ENCODE measurements at places on chromosomes 16 and 17.

GRCh38 chr16:89613231-89613953, at the start of gene DPEP1:
DPEP1 (plus strand) TSS chr16:89613642; CDS start chr16:89630411, 16,769 bp downstream.
- no peak for DNase-seq

GRCh38 chr17:77957235-77957856, 1.2 kb upstream of the TNRC6C start:
- DNase-seq, result no peak

DNA sequence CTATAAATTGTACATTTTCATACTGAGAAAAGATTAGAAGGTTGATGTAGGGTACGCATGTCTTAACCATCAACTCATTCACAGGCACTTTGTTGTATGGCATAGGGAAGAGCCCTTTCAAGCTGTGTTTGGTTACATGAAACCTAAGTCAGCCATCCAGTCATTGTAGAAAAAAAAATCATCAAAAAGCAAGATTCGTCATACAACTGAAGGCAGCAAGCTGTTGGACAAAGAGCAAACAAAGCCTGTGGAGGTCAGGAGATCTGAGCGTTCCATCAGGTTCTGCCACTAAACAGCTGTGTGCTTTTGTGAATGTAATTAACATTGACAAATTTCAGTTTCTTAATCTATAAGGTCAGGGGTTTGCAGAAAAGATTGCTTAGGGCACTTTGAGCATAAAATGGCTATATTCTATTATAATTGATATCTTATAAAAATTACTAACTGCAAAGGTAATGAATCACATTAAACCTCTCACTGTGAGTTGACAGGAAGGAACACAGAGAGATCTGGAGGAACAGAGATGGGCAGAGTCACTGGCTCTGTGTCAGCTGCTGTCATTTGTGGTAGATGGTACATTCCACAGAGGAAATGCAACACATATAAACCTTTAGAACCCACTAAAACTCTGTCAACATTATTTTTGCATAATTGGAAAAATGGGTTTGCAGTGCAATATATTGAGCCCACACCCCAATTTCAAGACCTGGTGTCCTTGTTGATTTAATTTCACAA, 66.3 kb upstream of the MYOCD start:
- no peak for DNase-seq

DNA sequence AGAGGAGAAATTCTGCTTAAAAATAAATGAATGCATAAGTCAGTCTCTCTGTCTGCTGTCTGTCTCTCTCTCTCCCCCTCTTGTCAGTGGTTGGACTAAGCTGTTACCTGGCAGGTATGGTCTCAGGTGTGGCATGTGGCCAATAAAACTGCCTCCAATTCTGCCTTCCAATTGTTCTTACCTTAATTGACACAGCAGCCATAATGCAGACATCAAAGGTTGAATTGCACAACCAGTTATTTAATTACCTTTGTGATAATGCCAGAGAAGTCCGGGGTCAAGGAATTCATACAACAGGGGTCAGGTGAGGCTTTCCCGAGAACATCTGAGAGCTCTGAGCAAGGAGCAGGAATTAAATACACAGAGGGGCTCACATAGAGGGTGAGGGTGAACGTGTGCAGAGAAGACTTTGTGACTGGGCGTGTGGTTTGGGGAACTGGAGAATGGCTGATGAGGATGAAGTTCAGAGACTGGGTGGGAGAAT, 78.8 kb upstream of the CDYL2 start:
- DNase-seq, result no peak

- no peak for DNase-seq
Measured at GRCh38 chr16:48903039-48903438, 293.1 kb upstream of the N4BP1 start.

GRCh38 chr17:77963441-77963840, 4.9 kb downstream of the TNRC6C start:
- DNase-seq, result peak; percentile 40

GRCh38 chr16:779561-779960, 8.6 kb downstream of the RPUSD1 start:
- DNase-seq, result no peak

- no peak for DNase-seq
Measured at GRCh38 chr16:75025761-75026160, 26.9 kb downstream of the ZNRF1 start.

- DNase-seq, result no peak
Measured at GRCh38 chr17:70492368-70492767, 323.0 kb downstream of the KCNJ2 start.

DNA sequence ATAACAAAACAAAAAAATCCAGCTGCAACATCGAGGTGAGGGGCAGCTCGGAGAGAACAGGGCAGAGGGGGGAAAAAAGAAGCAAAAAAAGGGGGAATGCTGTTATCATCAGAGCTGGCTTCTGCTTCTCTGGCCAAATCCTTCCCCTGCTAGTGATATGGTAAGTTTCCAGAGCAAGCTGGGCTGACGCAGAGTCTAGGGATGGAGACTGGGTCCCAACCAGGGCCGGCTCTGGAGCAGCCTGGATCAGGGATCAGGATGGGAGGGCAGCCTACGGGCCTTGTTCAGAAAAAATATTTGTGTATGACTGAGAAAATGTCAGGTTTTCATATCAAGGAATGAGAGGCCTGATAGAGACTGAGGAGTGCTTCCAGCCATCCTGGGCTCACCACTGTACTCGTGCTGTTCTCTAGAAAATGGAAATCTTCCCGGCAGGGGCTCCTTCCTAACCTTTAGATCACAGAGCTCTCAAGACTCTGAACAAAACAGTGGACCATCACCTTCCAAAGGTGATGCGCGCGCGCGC, 726 bp upstream of the C1QTNF1 start:
- no peak for DNase-seq

DNA sequence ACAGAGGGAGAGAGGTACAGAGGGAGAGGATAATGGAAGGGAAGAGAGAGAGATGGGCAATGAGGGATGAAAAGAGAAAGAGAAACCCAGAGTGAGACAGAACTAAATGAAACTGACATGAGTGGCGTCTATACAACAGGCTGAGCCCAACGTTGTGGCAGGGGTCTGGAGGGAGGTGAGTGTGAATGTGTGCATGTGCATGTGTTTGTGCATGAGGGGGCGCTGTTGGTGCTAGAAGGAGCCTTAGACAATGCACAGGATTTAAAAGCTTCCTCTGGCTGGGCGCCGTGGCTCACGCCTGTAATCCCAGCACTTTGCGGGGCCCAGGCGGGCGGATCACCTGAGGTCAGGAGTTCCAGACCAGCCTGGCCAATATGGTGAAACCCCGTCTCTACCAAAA, 454.8 kb upstream of the CDH11 start:
- no peak for DNase-seq

DNA sequence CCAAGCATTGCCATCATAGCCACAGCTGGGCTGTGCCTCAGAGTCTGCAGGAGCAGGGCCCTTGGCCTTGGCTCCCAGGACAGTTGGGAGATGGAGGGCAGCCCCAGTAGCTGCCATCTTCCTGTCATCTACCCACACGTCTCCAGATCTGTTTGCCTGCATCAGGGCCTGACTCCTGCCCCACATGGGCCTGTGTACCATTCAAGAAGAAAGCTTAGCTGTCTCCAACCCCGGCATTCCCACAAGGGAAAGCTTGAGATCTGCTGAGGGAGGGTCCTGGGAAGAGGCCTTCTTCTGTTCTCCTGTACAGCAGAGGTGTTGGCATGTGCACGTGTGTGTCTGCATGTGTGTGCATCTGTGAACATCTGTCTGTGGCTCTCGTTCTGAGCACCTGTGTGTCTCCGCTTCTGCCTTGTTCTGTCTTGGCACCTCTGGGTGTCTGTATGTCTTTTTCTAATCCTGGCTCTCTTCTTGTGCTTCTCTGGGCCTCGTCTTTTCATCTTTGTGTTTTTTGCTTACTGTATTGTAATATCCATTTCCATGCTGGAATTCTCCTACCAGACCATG, 122.2 kb downstream of the MRM1 start:
- DNase-seq, result no peak

- no peak for DNase-seq
Measured at GRCh38 chr17:1649844-1650501, at the start of gene RILP. RILP (minus strand) TSS chr17:1649866; CDS start chr17:1649804, 62 bp downstream.

- DNase-seq, result no peak
Measured at GRCh38 chr17:40325156-40326013, 16.4 kb downstream of the RARA start.

- DNase-seq, result no peak
Measured at GRCh38 chr17:70172923-70173322, 3.6 kb downstream of the KCNJ2 start.

DNA sequence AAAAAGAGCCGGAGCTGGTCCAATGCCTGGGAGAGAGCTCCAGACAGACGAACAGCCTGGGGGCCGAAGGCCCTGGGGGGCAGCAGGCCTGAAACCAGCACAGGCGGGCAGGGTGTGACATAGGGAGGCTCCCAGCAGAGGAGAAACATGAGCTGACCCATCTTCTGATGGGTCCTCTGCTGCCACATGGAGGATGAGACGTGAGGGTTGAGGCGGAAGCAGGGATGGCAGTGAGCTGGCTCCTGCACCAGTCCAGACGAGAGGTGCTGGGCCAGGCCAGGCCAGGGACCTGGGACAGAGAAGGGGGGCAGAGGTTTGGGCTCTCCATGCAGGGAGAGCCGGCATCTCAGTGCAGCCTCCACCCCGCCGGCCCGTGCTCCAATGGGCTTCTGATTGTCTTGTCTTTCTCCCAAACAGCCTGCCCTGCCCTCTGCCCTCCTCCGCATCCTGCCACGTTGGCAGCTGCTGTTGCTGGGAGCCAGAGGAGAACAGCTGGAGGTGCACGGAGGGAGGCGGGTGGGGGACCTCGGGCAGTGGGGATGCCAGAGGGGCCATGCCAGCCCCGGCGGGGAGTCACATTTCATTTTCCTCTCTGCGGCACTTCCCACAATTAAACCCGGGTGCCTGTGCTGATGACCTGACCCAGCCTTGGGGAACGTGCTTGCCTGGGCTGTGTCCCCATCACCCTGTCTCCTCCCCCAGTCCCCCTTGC, 139.1 kb upstream of the GSE1 start:
- no peak for DNase-seq

DNA sequence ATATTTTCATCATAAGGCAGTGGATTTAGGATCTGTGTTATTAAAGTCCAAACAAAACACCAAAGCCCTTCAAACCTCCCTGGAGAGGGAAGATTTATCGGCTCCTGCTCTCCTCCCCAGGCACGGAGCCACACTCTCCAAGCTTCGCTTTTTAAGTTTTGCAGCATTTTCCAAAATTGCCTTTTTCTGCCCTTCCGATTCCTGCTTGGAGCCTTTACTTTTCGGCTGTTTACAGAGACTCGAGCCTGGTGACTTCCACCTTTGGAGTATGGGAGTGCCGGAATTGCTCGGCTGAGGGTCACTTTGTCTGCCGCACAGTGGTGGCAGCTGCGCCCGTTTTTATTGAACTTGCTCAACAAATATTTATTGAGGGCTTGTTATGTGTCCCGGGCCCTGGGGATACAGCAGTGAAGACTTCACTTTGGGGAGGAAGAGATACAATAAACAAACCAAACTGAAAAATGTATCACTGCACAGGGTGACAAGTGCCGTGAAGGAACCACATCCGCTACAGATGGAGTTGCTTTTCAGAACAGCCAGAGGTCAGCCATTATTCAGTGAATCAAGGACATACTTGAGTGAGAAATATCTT, 185.5 kb downstream of the NTN1 start:
- no peak for DNase-seq

GRCh38 chr16:85606904-85607303, 6.2 kb upstream of the GSE1 start:
- no peak for DNase-seq

DNA sequence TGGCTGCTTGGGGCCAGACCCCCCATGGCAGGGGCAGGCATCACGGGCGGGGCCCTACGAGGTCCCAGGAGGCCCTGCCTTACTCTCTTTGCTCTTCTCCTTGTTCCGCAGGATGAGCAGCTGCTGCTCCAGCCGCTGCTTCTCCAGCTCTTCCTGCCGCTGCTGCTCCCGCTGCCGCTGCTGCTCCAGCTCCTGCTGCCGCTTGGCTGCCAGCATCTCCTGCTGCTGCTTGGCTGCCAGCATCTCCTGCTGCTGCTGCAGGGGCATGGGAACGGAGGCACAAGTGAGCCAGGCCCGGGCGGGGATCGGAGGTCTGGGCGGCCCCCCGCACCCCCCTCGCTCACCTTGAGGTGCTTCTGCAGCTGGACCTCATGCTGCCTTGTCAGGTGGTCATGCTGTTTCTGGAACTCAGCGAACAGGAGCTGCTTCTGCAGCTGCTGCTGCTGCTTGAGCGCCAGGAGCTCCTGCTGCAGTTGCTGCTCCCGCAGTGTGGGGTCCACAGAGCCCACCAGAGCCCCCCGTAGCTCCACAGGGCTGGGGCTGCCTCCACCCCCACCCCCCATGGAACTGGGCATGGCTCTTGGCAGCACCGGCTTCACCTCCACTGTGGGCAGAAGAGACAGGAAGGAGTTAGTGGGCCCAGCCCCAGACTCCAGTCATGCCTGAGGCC, 22.8 kb downstream of the G6PC3 start:
- no peak for DNase-seq

DNA sequence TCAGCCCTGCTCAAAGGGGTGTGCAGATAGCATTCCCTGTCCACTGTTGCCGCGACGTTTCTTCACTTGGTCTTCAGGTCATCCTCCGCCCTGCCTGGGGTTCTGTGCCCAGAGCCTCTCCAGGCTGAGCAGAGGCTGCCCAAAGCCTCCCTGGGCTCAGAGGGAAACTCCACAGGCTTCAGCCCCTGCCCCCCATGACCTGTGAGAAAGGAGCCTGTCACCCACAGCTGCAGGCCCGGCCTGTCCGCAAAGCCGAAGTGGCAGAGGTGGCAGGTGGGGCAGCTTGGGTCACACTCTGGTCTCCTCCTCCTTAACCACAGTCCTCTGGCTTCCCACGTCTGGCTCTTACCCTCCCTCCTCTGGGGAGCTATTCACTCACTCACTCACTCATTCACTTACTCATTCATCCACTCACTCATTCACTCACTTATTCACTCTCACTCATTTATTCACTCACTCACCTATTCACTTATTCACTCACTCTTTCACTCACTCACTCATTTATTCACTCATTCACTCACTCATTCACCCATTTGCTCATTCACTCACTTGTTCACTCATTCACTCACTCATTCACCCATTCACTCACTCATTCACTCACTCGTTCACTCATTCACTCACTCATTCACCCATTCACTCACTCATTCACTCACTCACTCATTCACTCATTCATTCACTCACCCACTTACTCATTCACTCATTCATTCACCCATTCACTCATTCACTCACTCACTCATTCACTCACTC, 7.1 kb upstream of the CPSF4L start:
- DNase-seq, result no peak

DNA sequence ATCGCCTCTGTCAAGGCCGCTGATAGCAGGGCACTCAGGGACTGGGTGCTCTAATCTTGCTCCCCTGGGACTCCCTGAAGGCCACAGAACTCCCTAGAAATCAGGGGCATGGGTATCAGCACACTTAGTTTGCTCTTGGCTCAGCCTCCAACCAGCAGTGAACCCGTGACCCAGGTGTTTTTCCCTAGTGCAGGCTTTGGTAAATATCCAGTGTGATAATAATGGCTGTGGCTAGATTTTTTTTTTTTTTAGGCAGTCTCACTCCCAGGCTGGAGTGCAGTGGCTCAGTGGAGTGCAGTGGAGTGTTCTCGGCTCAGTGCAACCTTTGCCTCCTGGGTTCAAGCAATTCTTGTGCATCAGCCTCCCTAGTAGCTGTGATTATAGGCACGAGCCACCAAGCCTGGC, 10.3 kb downstream of the NUPR1 start:
- DNase-seq, result no peak

- DNase-seq, result no peak
Measured at GRCh38 chr17:66416207-66416940, 114.0 kb downstream of the PRKCA start.

All from NCI-H2107 (cell line).